ENCODE measurements at places on chromosomes 2 and 18.

- no peak for DNase-seq
Observed at GRCh38 chr2:65072181-65072970, 16.2 kb downstream of the CEP68 start.

DNA sequence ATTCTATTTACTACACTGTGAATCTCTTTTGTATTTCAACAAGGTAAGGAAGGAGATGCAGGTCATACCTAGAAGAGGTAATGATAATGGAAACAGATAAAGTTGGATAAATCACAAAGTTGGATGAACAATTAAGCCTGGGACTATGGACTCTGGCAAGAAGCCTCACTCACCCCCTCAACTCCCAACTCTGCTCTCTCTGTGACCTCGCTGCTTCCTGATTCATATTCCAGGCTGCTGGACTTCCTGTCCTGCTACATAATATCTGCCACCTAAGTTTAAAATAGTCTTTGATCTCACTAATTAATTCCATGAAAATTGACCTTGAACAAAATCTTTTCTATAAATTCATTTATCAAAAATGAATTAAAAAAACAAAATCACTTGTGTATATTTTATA, 215.3 kb downstream of the CALCRL start:
- DNase-seq, result no peak

DNA sequence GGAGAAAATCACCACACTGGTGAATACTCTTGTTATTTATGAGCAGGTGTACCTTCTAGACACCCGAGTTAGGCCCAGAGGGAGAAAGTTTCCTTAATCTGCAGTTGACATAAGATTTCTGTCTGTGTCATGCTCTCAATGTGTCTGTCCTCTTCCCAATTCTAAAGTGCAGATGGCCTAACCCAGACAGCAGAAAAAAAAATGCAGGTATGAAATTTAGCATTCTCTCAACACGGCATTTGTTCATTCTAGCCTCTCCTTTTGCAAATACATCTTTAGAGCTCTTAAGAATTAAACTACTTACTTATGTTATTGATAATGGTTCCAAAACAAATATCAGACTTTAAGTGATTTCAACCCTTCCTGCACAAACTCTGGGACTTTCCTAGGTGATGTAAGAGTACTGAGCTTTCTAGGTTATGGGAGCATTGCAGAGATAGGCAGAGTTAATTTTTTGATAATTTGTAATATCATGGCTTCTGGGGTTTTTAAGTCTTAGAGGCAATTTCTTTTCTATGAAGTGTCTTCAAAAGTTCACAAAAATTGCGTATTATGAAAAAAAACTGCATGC, 32.9 kb upstream of the ITGB6 start:
- no peak for DNase-seq

GRCh38 chr2:126645211-126645618, 10.7 kb upstream of the GYPC start:
- DNase-seq, result no peak

- DNase-seq, result no peak
Observed at GRCh38 chr2:52794581-52794980, 973.0 kb upstream of the CHAC2 start.

- DNase-seq, result no peak
Observed at GRCh38 chr2:1856922-1857321, 112.6 kb upstream of the PXDN start.

- DNase-seq, result no peak
Observed at GRCh38 chr2:45898819-45899218, 247.3 kb downstream of the PRKCE start.

DNA sequence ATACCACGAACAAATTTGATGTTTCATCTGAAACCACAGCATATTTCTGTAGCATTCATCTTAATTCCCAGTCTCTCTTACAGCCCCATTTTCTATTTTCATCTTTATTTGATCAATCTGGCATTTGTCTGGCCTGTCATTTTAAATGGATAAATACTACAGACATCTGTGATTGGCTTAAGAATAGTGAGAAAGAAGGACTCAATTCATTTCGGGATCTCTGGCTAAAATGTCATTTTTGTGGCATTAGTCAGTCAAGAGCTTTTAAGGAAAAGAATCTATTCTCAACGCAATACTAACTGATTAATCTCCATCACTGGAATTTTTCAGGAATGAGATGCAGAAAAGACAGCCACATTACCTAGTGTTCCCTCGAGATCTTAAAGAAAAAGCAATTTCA, 585.9 kb downstream of the IRS1 start:
- no peak for DNase-seq

GRCh38 chr2:105929516-105929915, 184.8 kb downstream of the NCK2 start:
- DNase-seq, result peak; percentile 37

DNA sequence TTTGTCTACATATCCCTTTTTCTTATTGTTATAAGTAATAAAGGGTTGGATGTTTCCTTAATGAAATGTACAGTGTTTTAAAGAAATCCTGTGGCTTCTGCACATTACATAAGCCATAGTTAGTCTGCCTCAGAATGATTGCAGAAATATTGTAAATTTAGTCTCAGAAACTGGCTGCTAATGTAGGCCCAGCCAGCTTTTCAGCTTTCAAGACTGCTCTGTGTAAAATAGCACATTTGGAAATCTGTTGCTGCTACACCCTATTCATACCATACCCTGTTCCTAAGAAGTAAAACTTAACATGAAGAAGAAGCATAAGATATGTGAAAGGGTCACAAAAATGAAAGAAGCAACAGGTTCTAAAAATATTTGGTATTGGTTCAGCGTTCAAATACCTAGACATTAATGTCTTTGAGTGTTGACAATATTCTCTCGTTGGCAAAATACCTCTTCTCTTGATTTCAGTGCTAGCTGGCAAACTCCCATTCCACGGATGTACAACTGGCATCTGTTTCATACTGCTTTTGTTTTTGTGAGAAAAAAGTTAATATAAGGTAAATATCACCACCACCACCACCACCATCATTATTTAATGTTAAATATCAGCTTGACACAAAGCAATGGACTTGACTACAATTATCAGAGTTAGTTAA, 19.2 kb upstream of the NCKAP1 start:
- DNase-seq, result no peak

- DNase-seq, result no peak
Observed at GRCh38 chr2:166331468-166331867, 44.3 kb downstream of the SCN9A start.

GRCh38 chr2:96205888-96206287, 2.7 kb downstream of the STARD7 start:
- DNase-seq, result no peak

DNA sequence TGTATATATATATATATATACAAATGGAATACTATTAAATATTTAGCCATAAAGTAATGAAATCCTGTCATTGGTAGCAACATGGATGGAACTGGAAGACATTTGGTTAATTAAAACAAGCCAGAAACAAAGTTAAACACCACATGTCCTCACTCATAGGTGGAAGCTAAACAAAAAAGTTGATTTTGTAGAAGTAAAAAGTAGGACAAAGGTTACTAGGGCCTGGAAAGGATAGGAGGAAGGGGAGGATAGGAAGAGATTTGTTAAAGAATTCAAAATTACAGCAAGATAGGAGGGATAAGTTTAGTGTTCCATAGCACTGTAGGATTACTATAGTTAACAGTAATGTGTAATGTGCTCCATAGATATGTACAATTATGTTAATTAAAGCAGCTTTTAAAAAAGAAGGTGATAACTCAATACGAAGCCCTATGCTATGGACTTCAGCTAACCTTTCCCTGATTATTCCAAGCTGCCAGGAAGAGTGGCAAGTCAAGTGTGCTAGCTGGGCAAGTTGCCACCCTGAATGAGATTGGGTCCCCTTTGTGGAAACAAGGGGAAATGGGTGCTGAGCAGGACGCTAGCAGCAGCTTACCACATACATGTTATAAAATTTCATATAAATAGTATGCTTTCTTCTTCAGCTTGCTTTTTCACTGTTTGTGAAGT, 12.3 kb downstream of the MERTK start:
- no peak for DNase-seq

DNA sequence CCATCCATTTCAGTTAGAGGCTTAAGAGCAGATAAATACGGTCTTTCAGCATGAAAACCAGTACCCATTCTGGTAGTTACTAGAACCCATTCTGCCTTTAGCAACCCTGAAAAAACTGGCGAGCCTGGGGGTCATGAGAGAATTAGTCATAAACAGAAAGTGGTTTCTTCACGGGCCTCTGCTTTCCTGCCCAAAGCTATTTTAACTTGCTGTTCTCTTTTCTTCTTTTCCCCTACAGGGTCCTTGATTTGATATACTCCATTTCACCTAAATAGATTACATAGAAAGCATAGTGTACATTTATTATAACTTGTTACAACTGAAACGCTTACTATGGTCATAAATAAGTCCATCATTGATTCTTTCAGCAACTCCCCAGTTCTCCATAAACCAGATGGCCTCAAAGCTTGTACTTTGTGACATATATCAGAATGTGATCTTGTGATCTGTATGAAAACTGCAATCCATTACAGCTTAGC, 48.3 kb downstream of the WDFY1 start:
- no peak for DNase-seq

GRCh38 chr2:181142514-181142913, 162.1 kb downstream of the UBE2E3 start:
- no peak for DNase-seq

DNA sequence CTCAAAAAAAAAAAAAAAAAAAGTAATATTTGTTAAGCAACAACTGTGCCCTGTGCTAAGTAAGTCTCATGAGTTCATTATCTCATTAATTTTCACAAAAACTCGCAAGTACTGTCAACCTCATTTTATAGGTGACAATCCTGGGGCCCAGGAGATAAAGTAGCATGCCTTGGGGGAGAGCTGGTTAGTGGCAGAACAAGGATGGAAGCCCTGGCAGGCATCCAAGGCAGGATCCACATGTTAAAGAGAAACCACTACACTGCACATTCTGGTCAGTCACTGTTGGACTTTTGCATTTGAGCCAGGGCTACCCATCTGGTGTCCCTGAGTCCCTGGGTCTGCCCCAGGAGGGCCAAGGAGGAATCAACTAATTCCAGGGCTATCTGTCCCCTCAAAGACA, 54.6 kb downstream of the ZFP36L2 start:
- no peak for DNase-seq

DNA sequence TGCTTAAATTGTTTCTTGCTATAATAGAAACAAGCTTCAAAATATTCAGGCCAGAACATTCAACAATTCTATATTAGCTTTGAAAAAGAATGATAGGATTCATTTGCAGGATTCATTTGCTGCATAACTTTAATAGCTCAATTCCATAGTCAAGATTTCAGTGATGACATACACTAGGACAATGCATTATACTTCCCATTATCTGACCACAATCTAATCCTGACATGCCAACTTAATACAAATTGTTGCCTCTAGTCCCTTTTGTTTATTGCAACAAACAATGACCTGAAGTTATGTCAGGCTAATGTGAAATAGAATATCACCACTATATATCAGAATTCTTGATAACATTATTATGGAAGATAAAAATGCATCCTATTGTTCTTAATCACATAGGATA, 169.4 kb downstream of the DNAH7 start:
- DNase-seq, result no peak

DNA sequence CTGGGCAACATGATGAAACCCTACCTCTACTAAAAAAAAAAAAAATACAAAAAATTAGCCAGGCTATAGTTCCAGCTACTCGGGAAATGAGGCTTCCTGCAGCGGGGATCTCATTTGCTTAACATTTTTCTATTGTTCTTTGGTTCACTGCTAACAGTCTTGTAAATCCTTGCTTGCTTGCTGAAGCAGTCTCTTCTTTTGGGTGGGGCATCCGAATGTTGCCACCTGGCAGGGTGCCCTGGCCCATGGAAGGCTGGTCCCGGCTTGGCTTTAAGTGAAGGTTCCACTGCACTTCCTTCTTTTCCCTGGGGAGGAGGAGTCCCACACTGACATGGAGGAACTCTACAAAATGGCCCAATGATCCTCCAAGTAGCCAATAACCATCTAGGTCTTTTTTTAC, 6.0 kb upstream of the ANKRD29 start:
- DNase-seq, result no peak

DNA sequence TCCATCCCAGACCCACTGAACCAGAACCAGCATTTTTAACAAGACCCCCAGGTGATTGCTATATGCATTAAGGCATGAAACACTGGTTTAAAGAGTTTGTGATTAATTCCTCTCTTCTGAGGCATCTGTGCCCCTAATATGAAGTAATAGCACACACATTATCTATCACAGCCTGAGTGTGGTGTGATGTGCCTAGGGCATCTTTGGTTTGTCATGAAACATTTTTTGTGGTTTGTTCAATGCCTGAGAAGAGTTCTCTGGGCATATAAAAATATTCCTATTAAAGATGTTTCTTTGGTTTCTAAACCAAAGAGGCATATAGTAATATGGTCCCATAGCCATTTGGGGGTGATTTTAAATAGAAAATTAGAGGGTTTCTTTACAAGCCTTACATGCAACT, 221.7 kb upstream of the SPOPL start:
- no peak for DNase-seq

Data from activated T-helper 1 cell treated with Interleukin-2 at 50 U/mL for 16 hours (primary cell).